Ecto neural progenitor cell (in vitro differentiated cells): ENCODE measurements at places on chromosomes 13 and 19.

- DNase-seq: no peak
These were observed 689 bp downstream of the DCUN1D2 start for GRCh38 chr13:113489549-113490495.

DNA sequence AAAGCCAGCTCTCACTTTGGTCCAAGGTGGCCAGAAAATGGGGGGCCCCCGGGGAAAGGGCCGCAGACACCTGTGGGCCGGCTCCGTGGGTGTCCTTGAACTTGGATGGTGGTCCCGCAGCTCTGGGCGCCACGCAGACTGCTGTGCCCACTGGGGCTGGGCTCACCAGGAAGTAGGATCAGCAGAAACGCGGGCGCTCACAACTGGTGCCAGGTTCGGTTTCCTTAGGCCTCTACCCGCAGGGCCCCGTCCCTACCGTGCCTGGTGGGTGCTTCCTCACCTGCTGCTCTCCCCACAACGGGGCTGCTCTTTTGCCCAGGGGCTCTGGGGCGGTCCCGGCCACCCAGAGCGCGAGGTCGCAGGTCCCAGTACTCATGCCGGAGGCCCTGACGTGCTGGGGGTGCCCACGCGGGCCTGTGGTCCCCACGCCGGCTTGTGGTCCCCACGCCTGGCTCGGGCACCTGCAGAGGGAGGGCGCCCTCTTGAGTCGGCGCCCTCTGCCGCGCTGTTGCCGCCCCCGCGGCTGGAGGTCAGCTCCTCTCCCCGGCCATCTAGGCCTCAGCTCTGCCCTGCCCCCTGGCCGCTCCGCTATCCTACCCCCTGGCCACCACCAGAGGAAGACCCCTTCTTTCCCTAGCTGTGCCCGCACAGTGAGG lies 1303.6 kb downstream of the UQCRFS1 start:
- DNase-seq: no peak

- no peak for DNase-seq
These were observed 79.5 kb downstream of the KCTD15 start for GRCh38 chr19:33876192-33876591.

DNA sequence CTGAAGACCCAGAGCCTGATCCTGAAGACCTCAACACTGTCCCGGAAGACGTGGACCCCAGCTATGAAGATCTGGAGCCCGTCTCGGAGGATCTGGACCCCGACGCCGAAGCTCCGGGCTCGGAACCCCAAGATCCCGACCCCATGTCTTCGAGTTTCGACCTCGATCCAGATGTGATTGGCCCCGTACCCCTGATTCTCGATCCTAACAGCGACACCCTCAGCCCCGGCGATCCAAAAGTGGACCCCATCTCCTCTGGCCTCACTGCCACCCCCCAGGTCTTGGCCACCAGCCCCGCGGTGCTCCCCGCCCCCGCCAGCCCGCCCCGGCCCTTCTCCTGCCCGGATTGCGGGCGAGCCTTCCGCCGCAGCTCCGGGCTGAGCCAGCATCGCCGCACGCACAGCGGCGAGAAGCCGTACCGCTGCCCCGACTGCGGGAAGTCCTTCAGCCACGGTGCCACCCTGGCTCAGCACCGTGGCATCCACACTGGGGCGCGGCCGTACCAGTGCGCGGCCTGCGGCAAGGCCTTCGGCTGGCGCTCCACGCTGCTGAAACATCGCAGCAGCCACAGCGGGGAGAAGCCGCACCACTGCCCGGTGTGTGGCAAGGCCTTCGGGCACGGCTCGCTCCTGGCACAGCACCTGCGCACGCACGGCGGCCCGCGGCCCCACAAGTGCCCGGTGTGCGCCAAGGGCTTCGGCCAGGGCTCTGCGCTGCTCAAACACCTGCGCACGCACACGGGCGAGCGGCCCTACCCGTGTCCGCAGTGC lies 2.9 kb upstream of the MCOLN1 start:
- DNase-seq: no peak

DNA sequence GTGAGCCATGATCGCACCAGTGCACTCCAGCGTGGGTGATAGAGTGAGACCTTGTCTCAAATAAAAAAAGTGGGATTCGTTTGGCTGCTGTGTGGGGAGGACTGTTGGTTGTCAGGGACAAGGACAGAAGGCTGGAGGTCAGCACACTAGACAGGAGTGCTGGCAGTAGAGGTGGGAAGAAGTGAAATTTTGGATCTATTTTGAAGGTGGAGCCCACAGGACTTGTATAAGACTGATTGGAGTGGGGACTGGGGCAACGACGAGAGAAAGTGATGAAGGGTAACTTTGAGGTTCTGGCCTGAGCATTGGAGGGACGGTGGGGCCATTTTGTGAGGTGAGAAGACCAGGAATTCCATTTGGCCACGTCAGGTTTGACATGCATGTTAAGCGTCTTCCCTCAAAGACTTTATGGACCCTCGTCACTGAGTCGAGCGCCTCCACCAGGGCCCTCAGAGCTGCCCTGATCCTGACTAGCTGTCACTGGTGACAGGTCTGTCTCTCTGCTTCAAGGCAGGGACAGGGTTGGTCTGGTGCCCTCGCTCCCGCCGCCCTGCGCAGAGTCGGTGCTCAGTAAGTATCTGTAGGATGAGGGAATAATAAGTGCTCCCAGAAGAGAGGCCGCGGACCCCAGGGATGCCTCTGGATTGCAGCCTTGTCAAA lies 673 bp downstream of the CTU1 start:
- DNase-seq: no peak
